WTC11 (cell line): ENCODE measurements at places on chromosomes 11 and 22. TPM values are rescaled to one million over a fixed set of nuclear protein-coding genes. Genes with fewer than 3 reads are reported as not detected.

Gene ADAMTS15
- 3.1 to 3.7 TPM (median 3.2 TPM) in 3 replicates for total RNA-seq

Gene DMC1
- total RNA-seq, result 4.3 to 4.5 TPM (median 4.5 TPM) in 3 replicates

DNA sequence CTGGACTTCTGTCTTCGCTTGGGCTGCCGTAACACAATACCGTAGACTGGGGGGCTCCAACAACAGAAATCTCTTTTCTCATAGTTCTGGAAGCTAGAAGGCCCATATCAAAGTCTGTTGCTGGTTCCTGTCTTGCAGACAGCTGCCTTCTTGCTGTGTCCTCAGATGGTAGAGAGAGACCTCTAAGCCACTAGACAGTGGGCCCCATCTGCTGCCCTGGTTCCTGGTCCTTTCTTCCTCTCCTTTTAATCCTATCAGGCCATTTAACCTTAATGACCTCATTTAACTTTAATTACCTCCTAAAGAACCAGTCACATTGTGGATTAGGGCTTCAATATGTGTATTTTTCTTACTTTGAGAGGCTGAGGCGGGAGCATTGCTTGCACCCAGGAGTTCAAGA lies 9.4 kb downstream of the CEP164 start:
- H3K36me3 ChIP-seq, result peaks cover 3% of the 10 kb centered on the region
- no peak overlapping the region for H3K27ac ChIP-seq
- no peaks in the 10 kb centered on the region for H3K4me1 ChIP-seq
- no peak for DNase-seq
- no peaks in the 10 kb centered on the region for H3K27me3 ChIP-seq

DNA sequence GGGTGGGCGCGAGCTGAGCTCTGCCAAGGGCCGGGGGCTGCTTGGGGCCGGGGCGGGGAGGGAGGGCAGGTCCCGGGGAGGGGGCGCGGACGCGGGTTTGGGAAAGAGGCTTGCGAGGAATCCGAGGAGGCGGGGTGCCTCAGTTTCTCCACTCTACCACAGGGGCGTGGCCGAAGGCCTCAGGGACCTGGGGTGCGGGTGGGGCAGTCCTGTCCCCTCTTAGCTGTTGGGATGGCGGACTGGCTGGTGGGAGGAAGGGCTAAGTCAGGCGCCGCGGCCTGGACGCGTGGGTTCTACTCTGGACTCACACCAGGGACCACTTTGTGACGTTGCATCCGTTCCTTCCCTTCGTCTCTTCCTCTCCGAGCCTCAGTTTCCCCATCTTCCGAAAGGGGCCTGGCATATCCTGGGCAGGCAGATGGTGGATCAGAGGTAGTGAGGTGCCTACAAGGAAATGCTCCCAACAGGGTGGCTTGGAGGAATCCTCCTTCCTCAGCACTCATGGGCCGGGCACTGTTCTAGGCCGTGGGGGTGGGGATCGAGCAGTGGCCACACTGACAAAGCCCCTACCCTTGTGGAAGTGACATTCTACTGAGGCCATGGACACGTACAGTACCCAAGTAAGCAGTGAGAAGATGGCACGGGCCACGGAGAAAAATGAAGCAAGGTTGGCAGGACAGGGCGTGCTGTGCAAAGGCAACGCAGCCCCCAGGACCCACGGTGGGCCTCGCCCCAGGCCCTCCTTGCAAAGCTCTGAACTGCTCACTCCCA lies 13.2 kb downstream of the IGLL1 start:
- H3K27ac ChIP-seq, result no peak overlapping the region
- H3K4me1 ChIP-seq, result peaks cover 12% of the 10 kb centered on the region
